Parietal lobe (tissue), 2 donors: ENCODE measurements at places on chromosomes 1 and 21. TPM values are rescaled to one million over a fixed set of nuclear protein-coding genes. Genes with fewer than 3 reads are reported as not detected.

RGSL1 gene
- total RNA-seq = not detected

CHML gene
- 67.0 TPM for total RNA-seq

GPR157 gene
- total RNA-seq = under 0.01 TPM

TRIM58 gene
- total RNA-seq = 5.3 TPM

ANKRD35 gene
- 1.6 TPM for total RNA-seq

CACHD1 gene
- total RNA-seq = 16.9 TPM

SERPINC1 gene
- not detected for total RNA-seq
